ENCODE measurements at places on chromosomes 1 and 21. TPM values are rescaled to one million over a fixed set of nuclear protein-coding genes. Genes with fewer than 3 reads are reported as not detected.

DNA sequence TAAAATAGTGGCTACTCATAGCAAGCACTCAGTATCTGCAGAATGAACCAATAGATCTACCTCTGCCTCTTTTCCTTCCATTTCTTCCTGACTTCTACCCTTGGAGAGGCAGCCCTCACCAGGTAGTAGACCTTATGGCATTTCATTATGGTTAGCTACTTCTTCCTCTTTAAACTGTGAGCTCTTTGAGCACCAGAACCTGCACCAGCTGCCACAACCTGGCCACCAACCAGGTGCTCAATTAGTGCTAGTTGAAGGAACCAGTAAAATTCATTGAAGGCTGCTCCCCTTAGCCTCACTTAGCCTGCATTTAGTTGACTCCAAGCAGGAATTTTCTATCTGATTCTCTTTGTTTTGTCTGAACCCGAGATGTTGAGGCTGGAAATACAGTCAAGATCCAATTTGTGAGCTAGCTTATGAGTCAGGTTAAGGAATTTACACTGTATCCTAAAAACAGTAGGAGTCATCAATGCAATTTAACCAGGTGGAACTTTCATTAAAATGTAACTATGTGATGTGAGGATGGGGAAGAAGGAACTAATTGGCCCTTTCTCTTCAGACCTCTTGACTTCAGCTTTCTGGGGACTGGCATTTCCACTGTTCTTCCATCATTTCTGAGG, 81.5 kb upstream of the UBE2U start:
- no peak for DNase-seq

- no peak for DNase-seq
These were observed 16.3 kb upstream of the MTARC1 start for GRCh38 chr1:220770245-220770913.

DNA sequence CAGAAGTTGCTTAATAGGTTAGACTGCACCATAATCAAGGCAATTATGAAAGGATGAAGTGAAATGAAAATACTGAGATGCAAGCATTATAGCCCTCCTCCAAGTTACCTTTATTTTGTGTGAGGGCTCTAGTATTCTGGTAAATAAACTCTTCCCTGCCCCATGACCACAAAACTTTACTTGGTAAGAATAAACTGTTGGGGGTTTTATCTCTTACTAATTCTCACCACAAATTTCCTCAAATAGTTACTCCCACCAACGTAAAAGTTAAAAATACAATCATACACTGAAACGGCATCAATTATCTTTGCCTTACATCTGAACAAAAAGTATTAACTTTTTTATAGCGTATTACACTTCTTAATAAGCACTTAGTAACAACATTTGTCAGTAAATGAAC, 29.5 kb downstream of the C21orf91 start:
- DNase-seq: no peak

DNA sequence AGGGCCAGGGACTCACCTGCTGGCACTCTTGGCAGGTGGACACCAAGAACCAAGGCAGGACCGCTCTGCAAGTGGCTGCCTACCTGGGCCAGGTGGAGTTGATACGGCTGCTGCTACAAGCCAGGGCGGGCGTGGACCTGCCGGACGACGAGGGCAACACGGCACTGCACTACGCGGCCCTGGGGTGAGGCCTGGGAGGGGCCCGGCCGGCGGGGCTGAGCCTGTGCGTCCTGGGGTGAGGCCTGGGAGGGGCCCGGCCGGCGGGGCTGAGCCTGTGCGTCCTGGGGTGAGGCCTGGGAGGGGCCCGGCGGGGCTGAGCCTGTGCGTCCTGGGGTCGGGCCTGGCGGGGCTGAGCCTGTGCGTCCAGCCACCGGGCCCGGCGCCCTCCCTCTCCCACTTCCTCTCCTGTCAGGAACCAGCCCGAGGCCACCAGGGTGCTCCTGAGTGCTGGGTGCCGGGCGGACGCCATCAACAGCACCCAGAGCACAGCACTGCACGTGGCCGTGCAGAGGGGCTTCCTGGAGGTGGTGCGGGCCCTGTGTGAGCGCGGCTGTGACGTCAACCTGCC, 4.6 kb upstream of the MMP23B start:
- DNase-seq: no peak

Gene S100A3
- total RNA-seq: 1.3 TPM

GRCh38 chr1:150528196-150528595, 12.6 kb downstream of the FALEC start:
- DNase-seq: no peak

Gene SPRR2F
- not detected for total RNA-seq

Gene AIRE
- not detected for total RNA-seq

Gene ADORA1
- 4.1 TPM for total RNA-seq

- DNase-seq: no peak
These were observed 16.7 kb downstream of the SNIP1 start for GRCh38 chr1:37537378-37537777.

GRCh38 chr1:26124418-26125331, 13.1 kb downstream of the PDIK1L start:
- DNase-seq: no peak

Gene CFHR5
- total RNA-seq: not detected

GRCh38 chr1:63921802-63922201, 148.0 kb downstream of the ROR1 start:
- no peak for DNase-seq

All from upper lobe of right lung (tissue), 1 donor.